CD4-positive, alpha-beta T cell treated with Interleukin-2 at 100 ng/mL for 4 hours (primary cell): ENCODE measurements at places on chromosomes 12 and 14.

- DNase-seq: no peak
Observed at GRCh38 chr12:104802208-104802607, 155.9 kb downstream of the SLC41A2 start.

GRCh38 chr14:79629411-79630287, 581.7 kb downstream of the DIO2 start:
- DNase-seq: no peak

- DNase-seq: no peak
Observed at GRCh38 chr12:66751432-66752113, 72.7 kb upstream of the GRIP1 start.

GRCh38 chr14:87067061-87067460, 925.9 kb downstream of the GALC start:
- no peak for DNase-seq

DNA sequence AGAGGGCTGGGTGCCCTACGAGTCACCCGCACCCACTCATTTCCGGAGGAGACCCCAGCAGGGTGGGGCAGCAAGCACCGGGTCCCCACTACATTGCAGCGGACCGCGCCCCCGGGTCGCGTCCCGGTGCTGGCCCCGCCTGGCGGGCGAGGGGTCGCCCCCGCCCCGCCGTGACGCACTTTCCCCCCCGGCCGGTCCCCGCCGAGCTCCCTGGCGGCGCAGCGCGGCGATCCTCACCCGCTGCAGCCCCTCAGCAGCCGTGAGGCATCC, 106.1 kb downstream of the PRICKLE1 start:
- no peak for DNase-seq

DNA sequence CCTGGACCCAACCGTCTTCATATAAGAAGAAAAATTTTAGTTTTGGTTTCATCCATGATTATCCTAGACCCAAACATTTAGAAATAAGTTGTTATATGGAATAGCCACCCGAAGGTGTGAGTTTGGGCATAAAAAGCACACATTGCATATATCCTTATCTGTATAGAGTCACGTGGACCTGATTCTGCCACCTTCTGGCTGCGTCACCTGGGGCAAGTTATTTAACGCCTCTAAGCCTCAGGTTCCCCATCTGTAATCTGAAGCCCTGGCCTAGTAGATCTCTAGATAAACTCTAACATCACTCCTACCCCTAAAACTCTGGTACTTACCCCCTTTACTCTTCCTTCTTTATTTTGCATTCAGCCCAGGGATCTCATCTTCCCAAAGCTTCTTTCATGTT, 14.3 kb upstream of the KRT5 start:
- DNase-seq: no peak

GRCh38 chr14:105043641-105044040, 21.6 kb downstream of the GPR132 start:
- no peak for DNase-seq

GRCh38 chr12:67780580-67781084, 132.1 kb downstream of the DYRK2 start:
- DNase-seq: no peak

DNA sequence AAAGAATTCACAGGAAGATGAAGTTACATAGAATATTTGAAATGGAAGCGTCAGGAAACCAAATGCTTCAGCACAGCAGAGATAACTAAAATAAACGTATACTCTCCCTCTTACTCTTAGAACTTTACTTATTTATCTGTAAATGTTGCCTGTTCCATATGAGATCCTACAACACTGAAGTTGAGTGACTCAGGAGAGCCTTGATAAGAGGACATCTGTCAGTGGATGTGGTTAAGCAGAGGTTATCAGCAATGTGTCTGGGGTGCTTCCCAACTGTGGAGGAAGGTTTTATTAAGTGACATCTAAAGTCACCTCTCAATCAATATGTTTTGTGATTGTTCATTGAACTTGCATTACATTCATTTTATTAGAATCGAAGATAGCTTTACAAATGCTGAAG, 81.9 kb downstream of the NEDD1 start:
- no peak for DNase-seq

- DNase-seq: no peak
Observed at GRCh38 chr14:96274543-96274942, 18.5 kb downstream of the BDKRB1 start.

DNA sequence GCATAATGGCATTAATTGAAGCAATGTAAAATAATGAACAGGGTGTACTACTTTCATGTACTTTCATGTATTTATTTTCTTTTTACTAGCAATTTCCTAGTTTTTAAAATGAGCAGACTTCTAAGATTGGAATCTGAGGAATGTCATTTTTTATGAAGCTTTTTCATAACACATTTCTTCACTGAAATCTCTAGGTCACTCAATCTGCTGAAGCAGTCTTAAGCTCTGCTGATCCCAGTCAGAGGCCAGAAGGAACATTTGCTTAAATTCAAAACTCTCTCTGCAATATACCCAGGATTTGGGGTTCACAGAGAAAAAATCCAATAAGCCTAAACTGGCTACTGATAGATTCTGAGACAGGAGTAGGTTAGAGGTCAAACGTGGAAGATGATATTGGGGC, 73.6 kb upstream of the CNTN1 start:
- no peak for DNase-seq

GRCh38 chr12:34393821-34394150, 371.5 kb downstream of the ALG10 start:
- DNase-seq: no peak

- DNase-seq: no peak
Observed at GRCh38 chr14:44564908-44565307, 57.8 kb upstream of the FSCB start.

- no peak for DNase-seq
Observed at GRCh38 chr12:53575502-53576249, 50.5 kb downstream of the ATF7 start.

- DNase-seq: peak; percentile 67
Observed at GRCh38 chr14:52961060-52961639, 10.3 kb upstream of the FERMT2 start.

- DNase-seq: no peak
Observed at GRCh38 chr14:54864526-54864925, 38.1 kb downstream of the GCH1 start.

DNA sequence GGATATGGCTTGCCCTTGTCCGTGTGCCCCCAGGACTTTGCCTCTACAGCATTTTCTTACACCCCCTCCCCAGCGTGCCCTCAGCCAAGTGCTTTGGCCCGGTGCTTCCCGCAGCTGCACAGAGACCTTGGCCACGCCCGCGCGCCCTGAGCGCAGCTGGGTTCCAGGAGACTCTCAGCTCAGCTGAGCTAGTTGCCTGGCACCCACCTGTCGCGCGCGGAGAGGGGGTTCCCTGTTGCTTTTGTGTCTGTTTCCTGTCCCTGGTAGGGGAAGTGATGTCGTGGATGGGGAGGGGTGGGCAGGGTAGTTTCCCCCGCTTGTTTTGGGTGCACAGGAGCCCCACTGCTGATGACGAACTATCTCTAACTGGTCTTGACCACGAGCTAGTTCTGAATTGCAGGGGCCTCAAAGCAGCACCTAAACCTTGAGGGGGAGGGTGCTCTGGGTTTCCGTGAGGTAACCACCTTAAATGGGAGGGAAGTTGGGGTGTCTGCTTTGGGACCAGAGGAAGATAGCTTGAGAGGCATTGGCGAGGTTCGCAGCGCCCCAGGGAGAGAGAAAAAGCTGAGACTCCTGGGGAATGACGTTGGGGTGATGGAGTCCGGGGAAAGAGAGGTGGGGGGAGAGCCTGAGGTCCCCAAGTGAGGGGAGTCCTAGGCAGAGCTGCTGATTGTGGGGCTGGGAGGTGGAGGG, 1.5 kb downstream of the DIO3 start:
- no peak for DNase-seq

DNA sequence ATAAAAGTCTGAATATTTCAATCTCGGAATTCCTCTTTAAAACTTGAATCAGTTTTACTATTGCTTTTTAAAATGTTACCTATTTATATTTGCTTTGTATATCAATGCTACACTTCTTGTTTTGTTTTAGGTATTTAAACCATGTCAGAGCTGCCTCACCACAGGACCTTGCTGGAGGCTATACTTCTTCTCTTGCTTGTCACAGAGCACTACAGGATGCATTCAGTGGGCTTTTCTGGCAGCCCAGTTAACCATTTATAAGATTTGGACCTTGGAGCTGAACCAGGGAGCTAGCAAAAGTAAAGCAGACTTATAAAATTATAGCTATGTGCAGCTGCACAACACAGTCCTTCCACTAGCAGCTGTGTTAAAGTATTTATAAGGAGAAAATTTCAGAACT, 12.8 kb downstream of the TRMT5 start:
- no peak for DNase-seq

GRCh38 chr12:47946413-47947323, 16.7 kb upstream of the TMEM106C start:
- DNase-seq: no peak

DNA sequence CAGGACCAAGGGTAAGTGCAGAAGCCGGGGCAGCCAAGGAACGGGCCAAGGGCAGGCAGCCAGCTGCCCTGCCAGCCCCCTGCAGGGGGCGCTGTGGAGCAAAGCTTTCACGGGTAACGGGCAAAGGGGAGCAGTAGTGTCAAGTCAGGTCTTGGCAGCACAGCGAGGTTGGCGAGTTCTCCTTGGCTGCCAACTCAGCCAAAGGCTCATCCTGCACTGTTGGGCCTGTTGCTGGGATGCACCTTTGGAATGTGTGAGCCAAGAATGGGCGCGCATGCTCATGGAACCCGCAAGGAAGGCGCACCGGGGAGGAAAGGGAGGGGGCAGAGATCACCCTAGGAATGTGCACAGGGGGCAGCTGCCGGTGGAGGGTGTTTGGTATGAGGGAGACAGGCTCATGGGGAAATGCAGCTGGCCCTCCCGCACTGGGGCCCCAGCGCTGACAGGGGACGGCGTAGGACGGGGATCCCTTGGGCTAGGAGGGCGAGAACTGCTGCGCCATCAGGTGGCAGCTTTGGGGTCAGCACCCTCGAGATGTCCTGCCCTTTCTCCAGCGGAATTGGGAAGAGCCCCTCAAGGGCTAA, 138.0 kb downstream of the ASCL4 start:
- DNase-seq: peak; percentile 44

DNA sequence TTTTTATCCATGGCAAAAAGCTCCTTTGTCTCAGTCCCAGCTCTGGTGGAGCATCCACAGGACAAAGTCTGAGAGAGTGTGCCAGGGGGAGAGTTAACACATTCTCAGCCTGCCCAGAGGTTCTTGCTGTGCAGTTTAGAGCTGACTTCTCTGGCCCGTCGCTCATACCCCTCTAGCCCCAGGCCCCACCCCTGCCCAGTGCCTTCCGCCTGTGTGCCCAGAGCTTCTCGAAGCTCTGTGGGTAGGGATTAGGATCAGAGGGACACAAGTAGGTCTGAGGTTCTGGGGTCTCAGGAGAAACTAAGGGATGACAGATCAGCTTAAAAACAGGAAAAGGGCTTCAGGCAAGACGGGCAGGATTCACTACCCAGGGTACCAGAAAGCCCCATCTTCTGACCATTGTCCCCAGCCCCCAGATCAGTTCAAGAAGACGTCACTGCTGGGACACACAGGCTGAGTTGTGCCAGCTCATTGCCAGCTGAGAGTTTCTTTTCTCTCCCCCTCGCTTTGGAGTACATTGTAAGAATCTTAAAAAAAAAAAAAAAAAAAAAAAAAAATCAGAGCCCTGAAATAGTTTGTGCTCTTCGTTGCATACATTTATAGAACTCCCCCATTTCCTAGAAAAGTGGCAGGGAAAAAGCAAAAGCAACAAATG, 127.0 kb downstream of the GCH1 start:
- DNase-seq: no peak

DNA sequence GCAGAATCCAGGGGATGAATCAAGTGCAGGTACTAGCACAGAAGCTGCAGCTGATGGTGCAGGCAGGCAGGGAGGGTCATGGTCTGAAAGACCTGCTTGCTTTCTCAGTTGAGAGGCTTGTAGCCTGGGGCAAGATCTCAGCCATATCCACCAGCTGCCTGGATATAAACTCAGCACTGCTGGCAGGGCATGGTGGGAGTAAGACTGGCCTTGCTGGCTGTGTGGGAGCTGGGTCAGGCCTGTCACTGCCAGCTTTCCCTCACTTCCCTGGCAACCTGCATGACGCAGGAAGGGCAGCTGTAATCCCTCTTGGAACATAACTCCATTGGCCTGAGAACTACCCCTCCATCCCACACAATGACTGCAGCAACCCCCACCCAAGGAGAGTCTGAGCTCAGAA, 230.1 kb downstream of the ANO6 start:
- no peak for DNase-seq

- DNase-seq: no peak
Observed at GRCh38 chr14:61519106-61519505, 176.2 kb upstream of the HIF1A start.

- no peak for DNase-seq
Observed at GRCh38 chr12:108127654-108128053, 1.4 kb upstream of the WSCD2 start.

DNA sequence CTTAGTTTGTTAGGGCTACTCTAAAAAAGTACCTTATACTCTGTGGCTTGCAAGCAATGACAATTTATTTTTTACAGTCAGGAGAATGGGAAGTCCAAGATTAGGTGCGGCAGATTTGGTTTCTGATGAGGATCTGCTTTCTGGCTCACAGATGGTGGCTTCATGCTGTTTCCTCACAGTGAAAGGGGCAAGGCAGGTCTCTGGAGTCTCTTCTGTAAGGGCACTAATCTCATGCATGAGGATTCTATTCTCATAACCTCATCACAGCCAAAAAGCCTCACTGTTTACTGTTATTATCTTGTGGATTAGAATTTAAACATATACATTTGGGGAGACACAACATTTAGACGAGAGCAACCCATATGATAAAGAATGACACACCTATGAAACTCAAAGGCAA, 1957.4 kb upstream of the SEL1L start:
- no peak for DNase-seq

DNA sequence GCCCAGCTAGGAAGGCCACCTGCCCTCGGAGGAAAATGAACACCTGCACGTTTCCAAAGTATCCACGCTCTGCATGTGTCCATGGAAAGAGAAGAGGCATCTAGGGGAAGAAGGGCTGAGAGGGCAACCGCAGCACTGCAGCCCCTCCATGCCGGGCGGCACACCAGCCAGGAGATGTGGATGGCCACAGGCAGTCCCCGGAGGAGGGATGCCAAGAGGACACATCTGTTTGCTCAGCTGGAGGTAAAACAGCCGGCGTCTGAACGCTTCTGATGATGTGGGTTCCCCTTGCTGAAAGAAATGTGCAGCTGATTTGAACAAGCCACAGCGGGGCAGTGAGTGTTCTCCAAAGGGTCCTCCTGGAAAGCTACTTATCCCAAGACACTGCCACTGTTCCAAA, 34.0 kb downstream of the CHGA start:
- no peak for DNase-seq

- DNase-seq: no peak
Observed at GRCh38 chr14:36450550-36450949, 69.5 kb downstream of the NKX2-1 start.
